Ovary (tissue), 10 donors: ENCODE measurements at places on chromosomes 2 and 18. TPM values are rescaled to one million over a fixed set of nuclear protein-coding genes. Genes with fewer than 3 reads are reported as not detected.

NRP2 gene
- 111 TPM for polyA plus RNA-seq

GKN1 gene
- not detected for polyA plus RNA-seq

NPAS2 gene
- 4.6 TPM for polyA plus RNA-seq

CNTNAP5 gene
- not detected for polyA plus RNA-seq

CREG2 gene
- 0.05 TPM for polyA plus RNA-seq

ASB1 gene
- 18.2 TPM for polyA plus RNA-seq
